HS-5 (cell line): ENCODE measurements at places on chromosomes 1 and 21.

DNA sequence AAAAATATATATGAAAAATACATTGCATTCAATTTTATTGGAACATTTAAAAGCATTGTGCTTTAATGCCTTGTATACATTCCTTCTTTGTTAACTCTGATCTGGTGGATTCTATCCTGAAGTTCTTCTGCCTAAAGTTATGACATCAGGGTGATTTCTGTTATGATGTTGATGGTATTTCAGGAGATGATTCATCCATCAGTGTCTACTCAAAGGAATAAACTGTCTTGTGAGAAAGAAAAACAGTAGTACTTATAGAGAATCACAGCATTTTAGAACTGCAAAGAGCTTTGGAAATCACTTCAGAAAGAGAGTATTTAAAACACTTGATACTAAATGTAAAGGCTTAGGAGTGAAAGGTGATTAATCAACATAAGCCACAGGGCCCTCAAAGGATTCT, 155.7 kb downstream of the PTPRC start:
- DNase-seq: no peak

GRCh38 chr21:45640888-45641479, 2.5 kb upstream of the PCBP3 start:
- DNase-seq: no peak

DNA sequence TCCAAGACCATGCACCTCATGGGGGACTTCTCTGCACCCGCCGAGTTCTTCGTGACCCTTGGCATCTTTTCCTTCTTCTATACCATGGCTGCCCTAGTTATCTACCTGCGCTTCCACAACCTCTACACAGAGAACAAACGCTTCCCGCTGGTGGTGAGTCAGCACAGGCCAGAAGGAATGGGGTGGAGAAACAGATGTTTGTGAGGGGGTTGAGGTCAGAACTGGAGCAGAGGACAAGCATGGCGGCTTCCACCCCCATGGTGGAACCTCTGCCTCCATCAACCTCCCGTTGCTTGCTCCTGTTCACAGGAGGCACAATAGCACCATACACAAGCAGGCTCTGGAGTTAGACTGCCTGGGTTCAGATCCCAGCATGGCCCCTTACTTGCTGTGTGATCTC, 6.9 kb upstream of the ATXN7L2 start:
- DNase-seq: no peak

DNA sequence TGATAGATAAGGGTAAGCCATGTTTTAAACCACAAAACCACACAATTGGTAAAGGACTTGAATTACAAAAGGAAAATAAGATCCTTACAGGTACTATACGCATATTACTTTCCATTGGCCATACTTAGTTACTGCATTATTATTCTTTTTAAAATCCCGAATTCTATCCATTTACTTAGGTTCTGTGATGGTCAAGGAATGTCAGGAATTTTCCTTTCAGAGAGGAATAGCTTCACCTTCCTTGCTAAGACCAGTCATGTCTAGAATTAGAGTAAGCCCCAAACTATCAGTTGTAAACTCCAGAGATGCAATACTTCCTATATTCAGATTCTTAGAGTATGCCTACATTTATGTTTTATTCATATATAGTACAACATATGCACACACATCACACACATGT, 13.7 kb downstream of the EFCAB7 start:
- DNase-seq: no peak

GRCh38 chr1:115898020-115898419, 57.1 kb upstream of the NHLH2 start:
- no peak for DNase-seq

- no peak for DNase-seq
Measured at GRCh38 chr1:228341814-228342626, 64.6 kb downstream of the TRIM11 start.
